A172 (cell line): ENCODE measurements at places on chromosomes 6 and 20. TPM values are rescaled to one million over a fixed set of nuclear protein-coding genes. Genes with fewer than 3 reads are reported as not detected.

GRCh38 chr6:106546691-106547414 lies 82.4 kb downstream of the RTN4IP1 start:
- DNase-seq: peak; percentile 81

- DNase-seq: no peak
These were observed 630 bp downstream of the PPP1R3G start for GRCh38 chr6:5085648-5086293.

GRCh38 chr6:104789770-104790190 lies 69.9 kb downstream of the HACE1 start:
- DNase-seq: peak; percentile 43

GRCh38 chr20:32975698-32976674 lies 28.2 kb downstream of the SUN5 start:
- DNase-seq: peak; percentile 45

- DNase-seq: no peak
These were observed 17.8 kb downstream of the B4GALT5 start for GRCh38 chr20:49695830-49696229.

GRCh38 chr6:84193114-84193708 lies 34.2 kb downstream of the CEP162 start:
- DNase-seq: peak; percentile 87

DNA sequence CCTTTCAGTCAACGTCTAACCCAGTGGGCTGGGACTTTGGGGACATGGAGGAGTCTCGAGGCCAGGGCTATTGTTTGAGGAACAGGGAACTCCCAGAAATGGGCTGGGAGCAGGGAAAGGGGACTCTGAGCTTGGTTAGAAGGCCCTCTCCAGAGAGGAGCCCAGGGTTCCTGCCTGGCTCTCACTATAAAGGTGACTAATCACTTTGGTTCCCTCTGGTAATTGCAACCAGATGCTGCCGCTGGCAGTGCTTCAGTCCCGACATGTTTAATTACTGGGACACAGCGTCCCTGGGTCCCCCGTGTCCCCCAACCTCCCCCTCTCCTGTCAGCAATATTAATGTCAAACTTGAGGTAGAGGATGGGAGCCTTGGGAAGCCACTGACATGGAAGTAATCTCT lies 5.0 kb upstream of the GDF5 start:
- DNase-seq: peak; percentile 91

- no peak for DNase-seq
These were observed 46.6 kb upstream of the TMEM30A start for GRCh38 chr6:75331151-75331550.

DNA sequence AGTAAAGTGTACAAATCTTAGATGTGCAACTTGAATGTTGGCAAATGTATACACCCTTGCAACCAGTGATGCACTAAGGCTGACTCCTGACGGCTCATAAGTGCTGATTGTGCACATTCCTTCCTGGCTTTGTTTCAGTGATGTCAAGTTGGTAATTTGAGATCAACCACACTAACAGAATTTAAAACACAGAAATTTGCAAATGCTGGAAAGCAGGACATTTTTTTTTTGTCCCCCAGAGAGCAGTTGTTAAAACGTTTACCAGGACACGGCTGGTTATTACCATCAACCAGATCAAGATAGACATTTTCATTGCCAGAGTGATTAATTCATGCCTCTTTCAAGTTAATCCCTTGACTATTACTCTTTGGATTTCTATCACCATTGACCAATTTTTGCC lies 735.6 kb downstream of the RFPL4B start:
- DNase-seq: no peak

Gene PTPRA
- total RNA-seq: 30.2 and 43.4 TPM in 2 replicates

Gene HLA-DOA
- total RNA-seq: not detected in 2 replicates

Gene OPN5
- total RNA-seq: not detected in 2 replicates
